ENCODE measurements at places on chromosomes 6 and 20.

DNA sequence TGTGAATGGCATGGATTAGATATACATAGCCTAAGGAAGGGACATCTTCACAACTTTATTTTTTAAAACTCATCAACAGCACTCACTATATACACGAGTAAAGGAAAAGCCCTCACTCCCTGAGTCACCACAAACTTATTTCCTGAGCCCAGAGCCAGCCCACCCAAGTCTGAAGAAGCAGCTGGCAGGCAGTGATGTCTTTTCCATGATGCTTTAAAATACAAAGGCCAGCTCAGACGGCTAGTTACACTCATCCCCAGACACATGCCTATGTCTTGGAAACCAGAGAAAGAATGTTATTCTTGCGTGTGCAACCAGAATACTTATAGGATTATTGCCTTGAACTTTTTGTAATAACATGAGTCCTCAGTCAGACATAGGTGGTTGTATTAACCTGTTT, 114.4 kb downstream of the ADGRG6 start:
- no peak for DNase-seq

- DNase-seq, result no peak
Measured at GRCh38 chr6:127118298-127119101, at the start of gene RSPO3. Gene RSPO3, plus strand, starts transcription at chr6:127118671. Its CDS starts 522 bp downstream, at chr6:127119193.

DNA sequence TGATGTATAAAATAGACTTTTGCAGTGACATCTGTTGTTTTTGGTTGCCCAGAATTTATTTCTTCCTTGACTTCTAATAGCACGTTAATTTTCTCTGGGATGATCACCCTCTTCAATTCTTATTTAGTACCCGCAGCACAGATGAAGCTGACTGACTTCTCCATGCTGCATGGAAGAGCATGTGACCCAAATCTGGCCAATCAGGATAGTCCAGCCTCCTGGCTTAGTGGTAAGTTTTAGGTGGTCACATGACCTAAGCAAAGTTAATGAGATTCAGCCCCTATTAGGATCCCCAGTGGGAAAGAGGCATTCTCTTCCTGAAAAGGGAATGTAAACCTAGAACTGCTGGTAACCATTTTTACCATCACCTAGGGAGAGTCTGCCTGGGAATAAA, 13.8 kb upstream of the SIRT5 start:
- no peak for DNase-seq

GRCh38 chr6:102736941-102737368, 1343.4 kb downstream of the GRIK2 start:
- no peak for DNase-seq

GRCh38 chr6:167524261-167525111, 199.6 kb downstream of the TTLL2 start:
- no peak for DNase-seq

- DNase-seq, result no peak
Measured at GRCh38 chr6:57822896-57823358, 505.5 kb downstream of the PRIM2 start.

GRCh38 chr20:44204156-44204831, 6.3 kb downstream of the OSER1 start:
- no peak for DNase-seq

DNA sequence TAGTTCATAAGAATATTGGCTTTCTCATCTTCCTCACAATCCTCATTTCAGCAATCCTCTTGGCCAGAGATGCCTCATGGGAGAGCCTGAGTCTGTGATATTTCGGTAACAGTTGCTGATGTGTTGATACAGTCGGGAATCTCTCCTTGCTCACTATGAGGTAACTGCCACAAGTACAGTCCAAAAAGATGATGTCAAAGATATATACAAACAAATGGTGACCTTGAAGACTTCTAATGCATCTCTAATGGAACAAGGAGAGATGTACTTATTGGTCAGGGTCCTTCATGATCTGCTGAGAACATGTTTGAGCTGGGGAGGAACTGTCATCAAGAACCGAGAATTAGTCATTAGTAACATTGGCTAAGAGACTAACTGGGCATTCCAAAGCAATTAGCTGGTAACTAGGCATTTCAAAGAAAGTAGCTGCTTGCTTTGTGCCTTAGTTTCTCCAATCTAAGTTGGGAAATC, 56.1 kb downstream of the FILIP1 start:
- DNase-seq, result no peak

DNA sequence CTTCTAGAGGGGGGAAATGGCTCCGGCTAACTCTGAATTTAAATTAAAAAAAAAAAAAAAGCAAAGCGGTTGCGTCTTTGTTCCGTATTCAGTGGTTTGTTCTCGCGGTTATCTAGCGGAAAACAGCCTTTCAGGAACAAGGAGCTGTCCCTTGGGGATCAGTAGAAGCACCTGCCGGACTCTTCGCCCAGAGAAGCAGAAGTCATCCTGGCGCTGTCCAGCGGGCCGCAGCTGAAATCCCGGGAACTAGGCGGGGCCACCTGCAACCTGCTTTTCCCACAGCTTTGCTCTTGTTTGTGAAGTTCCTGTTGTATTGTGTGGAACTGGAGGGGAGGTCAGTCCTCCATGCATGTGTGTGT, 43.9 kb upstream of the GJE1 start:
- no peak for DNase-seq

- DNase-seq, result no peak
Measured at GRCh38 chr6:96917098-96917497, 7.4 kb upstream of the KLHL32 start.

DNA sequence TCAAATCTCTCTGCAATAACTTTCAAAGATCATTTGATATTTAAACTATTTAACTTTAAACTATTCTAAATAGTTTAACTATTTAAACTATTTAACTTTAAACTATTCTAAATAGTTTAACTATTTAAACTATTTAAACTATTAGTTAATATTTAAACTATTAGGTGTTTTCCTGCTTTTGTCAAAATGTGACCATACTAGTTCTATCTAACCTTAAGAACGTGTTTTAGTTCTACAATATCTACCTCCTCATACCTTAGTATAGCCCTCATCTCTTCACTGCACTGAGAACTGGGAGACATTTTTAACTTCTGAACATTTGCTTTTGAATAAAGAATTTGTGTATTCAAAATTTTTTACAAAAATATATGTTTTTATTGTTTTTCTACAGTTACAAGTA, 429.1 kb downstream of the ADGRB3 start:
- DNase-seq, result no peak

DNA sequence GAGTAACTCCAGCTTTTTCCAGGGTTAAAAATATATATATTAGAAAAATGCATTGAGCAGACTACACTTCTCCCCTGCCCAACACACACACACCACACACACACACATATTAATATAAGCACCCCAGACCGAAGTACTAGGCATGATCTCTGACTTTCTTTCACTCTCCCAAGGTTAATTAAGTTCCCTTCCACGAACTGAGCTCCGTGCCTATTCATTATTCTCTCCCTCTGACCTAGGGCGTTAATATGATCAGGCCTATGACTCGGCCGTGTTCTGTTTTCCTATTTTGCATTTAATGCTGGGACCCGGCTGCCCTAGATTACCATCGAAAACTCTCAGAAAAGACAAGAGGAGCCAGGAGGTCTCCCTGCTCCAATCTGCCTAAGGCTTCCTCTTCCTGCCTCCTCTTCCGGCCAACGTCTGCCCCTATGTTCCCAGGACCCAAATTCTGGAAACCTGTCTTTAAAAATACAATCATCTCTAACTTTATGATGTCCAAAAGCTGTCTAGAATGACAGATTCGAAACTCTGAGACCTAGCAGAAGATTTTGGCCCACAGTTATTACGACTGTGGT, 6.1 kb upstream of the POU3F2 start:
- no peak for DNase-seq

- DNase-seq, result no peak
Measured at GRCh38 chr6:127102299-127102698, 16.2 kb upstream of the RSPO3 start.

DNA sequence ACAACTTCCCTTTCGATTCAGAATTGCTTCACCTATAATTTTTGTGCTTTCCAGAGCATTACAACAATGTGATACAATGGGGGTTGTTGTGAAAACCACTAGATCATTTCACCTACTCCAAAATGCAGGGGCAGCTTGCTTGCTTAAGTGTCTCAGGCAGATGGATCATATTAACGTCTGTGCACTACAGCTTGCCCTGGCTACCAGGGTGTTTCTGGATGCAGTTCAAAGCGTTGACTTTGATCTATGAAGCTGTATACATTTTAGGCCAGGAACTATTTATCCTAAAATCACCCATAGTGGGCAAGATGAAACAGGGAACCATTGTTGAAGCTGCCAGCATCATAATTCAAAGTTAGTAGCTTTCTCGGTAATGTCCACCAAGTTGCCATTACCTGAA, 339.5 kb upstream of the HSF2 start:
- DNase-seq, result no peak

GRCh38 chr6:14818422-14818884, 427.4 kb upstream of the JARID2 start:
- no peak for DNase-seq

DNA sequence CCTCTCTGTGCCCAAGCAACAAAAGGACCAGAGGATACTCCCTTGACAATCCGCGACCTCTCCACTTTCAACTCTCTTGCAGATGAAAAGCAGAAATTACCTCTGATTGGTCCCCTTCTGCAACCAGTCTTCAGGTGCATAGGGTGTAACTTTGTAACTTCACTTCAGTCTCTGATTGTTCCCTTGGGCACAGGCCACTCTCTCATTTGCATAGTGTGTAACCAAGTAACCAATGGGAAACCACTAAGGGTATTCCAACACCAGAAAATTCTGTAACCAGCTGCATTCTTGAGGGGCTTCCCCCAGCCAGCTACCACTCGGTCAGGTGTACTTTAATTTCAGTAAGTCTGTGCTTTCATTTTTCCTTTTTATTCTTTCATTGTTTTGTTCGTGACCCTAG, 4.4 kb upstream of the RAET1L start:
- DNase-seq, result no peak

- DNase-seq, result no peak
Measured at GRCh38 chr6:19664050-19664449, 173.1 kb upstream of the ID4 start.

DNA sequence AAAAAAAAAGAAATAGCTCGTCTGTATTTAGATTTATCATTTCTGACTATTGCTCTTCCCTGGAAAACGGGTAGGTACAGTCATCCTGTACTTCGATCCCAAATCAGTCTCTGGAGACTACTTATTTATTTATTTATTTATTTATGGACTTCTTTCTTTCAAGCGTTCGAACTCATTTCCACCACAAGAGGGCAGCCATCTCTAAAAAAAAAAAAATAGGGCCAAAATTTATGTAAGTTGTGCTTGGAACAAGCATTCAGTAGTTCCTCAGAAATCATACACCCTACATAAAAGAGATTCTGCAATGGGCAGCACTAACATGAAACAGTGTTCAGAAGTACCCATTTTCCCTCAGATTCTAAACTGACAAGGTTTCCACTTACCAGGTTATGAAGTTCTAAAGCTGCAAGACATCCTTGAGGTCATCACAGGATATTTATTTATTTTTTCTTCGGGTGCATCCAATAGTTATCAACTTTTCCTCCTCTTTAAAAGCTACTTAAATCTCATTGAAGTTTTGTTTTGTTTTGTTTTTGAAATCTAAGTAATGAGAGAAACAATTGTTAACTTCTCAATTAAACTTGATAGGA, 1.9 kb upstream of the BMP2 start:
- no peak for DNase-seq

- no peak for DNase-seq
Measured at GRCh38 chr6:166009385-166010031, 158.1 kb downstream of the TBXT start.

GRCh38 chr6:107348224-107348623, 111.1 kb downstream of the PDSS2 start:
- no peak for DNase-seq

GRCh38 chr6:99333068-99333467, 16.4 kb downstream of the FAXC start:
- DNase-seq, result no peak

GRCh38 chr6:43910638-43911353, 140.8 kb downstream of the VEGFA start:
- no peak for DNase-seq

DNA sequence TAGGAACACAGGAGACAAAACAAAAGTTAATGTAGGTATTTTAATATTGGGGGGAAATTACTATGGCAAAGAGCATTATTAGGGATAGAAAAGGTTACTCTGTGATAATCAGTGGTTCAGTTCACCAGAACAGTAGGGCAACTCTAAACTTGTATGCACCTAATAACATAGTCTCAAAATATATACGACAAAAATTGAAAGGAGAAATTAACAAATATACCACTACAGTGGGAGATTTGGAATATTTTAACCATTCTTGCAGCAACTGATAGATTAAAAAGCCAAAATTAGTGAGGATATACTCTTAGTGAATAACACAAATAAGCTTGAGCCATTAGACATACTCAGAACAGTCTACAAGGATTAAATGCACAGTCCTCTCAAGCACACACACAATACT, 11.0 kb downstream of the ARMC12 start:
- DNase-seq, result no peak

DNA sequence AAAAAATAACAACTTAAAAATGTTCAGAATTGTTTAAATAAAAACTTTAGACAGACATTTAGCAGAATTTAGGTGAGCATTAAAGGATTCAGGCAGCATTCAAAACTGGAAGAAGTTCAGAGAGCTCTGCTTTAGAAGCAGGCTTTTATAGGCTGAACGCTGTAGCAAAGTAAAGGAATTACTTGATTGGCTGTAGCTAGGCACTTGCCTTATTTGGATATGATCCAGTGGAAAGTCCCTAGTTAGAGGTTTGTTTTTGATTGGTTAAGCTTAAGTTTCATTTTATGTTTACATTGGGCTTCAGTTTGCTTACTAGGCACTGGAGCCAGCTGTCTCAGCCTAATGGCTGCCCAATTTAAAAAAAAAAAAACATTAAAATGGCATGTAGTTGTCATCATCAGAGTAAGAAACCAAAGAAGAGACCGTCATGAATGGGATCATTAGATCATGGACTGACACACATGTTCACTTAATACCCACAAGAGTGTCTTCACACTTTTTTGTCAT, 65.1 kb downstream of the CBFA2T2 start:
- peak; percentile 46 for DNase-seq

Data from effector memory CD4-positive, alpha-beta T cell (primary cell).